Kasumi-1 (cell line): ENCODE measurements at places on chromosomes 1 and 21.

- no peak for DNase-seq
Observed at GRCh38 chr1:212236664-212237220, 48.5 kb upstream of the PPP2R5A start.

GRCh38 chr1:177010211-177010825 is 154.2 kb downstream of the ASTN1 start:
- DNase-seq: no peak

GRCh38 chr1:185426848-185427247 is 109.8 kb upstream of the IVNS1ABP start:
- no peak for DNase-seq

- DNase-seq: no peak
Observed at GRCh38 chr1:74388855-74389254, 123.6 kb downstream of the LRRC53 start.

GRCh38 chr1:234589854-234590620 is 19.9 kb downstream of the IRF2BP2 start:
- DNase-seq: no peak

DNA sequence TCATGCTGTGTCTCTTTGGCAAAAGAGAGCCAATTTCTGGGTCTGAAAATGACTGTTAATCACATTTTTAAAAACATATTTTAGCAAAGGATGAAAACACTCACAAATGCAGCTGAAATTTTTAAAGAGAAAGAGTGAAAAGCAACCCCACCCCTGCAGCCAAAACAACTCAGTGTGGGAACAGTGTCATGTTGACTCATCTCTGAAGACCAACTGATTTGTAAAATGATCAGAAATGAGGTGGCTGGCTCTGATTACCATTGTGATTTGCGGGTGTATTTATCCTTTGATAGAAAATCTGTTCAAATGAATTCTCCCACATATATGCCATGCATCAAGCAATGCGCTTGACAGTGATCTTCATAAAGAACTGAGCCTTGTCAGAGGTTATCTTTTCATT is 287.0 kb upstream of the ESRRG start:
- DNase-seq: no peak

DNA sequence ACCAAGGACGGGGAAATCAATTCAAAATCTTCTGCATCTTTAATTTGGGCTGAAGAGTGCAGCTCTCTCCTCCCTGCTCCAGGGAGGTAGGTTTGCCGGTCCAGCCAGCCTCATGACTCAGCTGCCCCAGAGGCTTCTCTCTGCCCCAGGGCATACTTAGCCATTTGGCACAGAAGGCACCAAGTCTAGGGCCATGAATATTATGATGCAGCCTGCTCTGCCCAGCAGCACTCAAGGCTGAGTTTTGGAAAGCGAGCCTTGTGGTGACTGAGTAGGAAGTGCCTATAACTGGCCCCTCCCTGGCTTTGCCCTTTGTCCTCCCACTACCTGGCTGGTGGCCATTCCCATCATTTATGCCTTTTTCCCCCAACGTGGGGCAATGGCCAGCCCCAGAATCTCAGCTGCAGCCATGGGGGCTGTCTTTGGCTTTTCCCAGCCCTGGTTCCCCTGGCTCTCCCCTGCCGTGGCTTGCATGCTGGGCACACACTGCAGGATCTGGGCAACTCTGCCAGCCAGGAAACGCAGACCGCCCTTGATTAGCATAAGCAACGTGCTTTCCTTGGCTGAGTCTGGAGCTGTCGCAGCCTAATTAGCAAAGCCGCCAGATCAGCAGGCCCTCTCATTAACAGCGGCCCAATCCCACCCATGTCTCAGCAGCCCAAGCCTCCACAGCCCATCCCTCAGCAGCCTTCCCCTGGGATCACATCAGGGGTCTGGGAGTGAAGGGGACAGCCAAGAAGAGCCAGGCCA is 258.6 kb upstream of the TMEM51 start:
- no peak for DNase-seq

DNA sequence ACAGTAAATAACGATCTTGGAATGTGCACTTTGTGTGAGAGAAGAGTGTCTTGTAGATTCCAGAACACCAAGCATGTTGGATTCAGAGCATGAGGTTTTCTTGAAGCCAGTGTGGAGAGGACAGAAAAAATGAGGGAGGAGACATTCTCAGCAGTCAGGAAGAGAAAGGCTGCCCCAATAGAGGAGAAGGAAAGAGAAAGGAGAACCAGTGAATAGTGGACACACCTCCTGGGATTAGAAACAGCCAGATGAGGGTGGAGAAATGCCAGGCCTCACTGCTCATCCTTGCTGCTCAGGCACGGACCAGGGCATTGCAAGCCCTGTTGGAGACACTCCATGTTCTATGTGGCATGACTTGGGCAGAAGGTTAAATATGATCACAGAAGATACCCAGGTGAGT is 69.0 kb upstream of the KAZN start:
- DNase-seq: no peak

DNA sequence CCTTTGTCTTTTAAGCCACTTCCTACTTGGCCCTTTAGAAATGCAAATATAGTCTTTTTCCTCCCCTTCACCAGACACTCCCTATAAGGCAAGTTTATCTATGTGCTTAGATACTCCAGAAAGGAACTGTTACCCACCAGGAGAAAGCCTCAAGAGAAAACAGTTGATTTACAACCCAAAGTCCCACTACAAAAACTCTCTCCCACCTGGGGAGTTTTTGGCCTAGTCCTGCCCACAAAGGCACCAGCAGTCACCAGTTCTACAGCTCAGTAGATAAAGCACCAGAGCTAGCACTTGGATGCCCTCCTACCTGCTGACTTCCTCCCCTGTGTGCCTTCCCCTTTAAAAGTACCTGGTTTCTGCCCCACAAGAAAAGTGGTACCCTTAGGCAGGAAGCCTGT is 27.7 kb upstream of the HAO2 start:
- no peak for DNase-seq

DNA sequence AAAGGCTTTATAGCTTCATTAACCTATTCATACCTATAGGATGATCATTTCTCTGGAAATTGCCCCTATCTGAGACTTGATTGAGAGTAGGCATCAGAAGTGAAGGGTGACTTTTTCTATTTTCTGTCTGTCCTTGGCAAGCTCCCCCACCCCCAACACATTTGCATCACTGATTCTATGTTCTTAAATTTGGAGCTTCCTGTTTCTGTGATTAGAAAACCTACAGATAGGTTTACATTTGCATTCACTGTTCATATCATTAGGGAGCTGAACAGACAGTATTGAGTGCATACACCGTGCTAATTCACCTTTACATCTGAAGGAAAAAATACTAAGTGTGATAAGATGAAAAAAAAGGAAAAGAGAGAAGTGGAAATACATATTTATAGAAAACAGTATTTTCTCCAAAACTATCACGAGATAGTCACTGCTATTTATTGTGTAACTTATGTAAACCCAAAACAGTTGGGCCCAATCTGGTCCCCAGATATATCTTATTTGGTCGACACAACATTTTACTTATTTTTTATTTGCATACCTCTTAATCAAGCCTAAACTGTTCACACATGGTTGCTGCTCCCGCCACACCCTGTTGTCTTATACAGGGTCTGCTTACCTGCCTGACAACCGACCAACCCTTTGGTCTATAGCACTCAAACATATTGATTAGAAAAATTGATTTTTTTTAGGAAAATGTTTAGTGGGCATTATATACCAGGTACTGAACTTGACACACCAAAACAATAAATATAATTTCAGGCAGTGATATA is 218.8 kb downstream of the NTNG1 start:
- DNase-seq: no peak

- DNase-seq: no peak
Observed at GRCh38 chr1:38062361-38063288, 16.0 kb upstream of the POU3F1 start.

DNA sequence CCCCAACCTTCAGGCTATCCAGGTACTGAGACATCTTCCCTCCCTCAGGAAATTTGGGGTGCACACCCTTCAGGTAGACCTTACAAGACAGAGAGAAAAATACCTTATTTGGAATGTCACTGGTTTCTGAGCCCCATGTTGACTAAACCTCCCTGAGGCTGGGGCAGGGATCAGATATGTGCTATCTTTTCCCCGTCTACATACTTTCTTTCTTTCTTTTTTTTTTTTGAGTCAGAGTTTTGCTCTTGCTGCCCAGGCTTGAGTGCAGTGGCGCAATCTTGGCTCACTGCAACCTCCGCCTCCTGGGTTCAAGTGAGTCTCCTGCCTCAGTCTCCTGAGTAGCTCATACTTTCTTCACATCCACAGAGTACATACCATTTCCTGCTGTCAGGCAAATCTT is 1.6 kb downstream of the CYB5R1 start:
- no peak for DNase-seq

DNA sequence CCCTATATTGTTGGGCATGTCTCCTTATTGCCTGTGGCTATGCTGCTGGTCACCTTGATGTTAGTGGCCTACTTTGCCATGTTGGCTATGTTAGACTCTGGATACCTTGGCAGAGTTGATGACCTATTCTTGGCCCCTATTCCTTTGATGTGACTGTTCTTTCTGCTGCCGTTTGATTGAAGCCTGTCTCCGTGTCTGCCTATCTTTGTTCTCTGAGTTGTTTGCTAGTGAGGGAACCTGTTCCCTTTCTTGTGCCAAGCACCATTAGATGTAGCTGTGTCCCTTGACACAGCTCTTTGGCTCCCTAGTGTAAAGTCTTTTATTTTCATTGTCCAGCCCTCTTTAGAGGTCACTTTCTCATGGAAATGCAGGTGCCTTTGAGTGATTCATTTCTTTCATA is 28.7 kb upstream of the PAPPA2 start:
- DNase-seq: no peak
